Stimulated activated CD8-positive, alpha-beta memory T cell treated with anti-CD3 and anti-CD28 coated beads, Interleukin-4, amount 100 ng/mL, for 4 hours (primary cell): ENCODE measurements at places on chromosomes 5 and 9.

- no peak for DNase-seq
Observed at GRCh38 chr5:38540314-38540713, 16.1 kb downstream of the LIFR start.

GRCh38 chr9:130120299-130120587 is 52.0 kb upstream of the NCS1 start:
- DNase-seq, result no peak

GRCh38 chr9:133589454-133590227 is 19.5 kb downstream of the FAM163B start:
- no peak for DNase-seq

DNA sequence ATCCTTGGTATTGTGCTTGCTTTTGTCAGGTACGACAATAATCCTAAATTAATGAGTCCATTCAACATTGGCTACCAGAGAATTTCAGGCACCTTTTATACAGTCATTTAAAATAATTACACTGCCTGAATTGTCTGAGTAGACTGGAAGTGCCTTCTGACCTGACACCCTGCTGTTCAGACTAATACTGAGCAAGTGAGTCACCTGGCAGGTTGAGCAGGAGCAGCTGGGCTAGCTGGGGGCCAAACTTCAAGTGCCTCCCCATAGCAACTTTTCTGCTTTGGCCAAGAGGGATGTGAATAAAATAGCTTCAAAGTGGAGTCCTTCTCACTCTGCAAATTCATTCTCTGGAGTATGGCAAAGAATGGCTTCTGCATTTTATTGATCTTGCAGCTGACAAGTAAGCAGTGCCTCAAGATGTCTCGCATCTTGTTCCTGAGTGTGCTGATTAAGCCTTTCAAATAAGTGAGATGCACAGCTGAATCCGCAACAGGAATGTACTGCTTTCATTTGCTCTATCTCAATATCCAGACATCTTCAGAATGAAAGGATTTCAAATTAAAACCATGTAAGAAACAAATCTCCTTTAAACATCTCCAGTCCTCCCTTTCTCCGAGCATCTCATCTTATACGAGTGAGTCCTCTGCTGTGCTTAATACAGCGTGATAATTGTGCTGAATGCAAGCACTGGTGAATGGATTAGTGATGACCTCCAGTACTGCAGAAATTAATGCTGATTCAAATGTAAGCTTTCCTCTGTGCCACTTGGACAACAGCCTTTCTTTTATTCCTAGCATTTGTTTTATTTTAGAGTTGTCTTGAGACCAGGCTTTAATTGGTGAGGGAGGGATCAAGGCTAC is 271.2 kb downstream of the EDIL3 start:
- DNase-seq, result no peak

- no peak for DNase-seq
Observed at GRCh38 chr9:16367605-16368231, 502.8 kb downstream of the BNC2 start.
